Retinal pigment epithelial cell (primary cell): ENCODE measurements at places on chromosomes 7 and 10.

GRCh38 chr7:85065888-85066485 is 120.9 kb downstream of the SEMA3D start:
- DNase-seq, result peak; percentile 52

GRCh38 chr10:129740532-129741279 is 223.4 kb downstream of the EBF3 start:
- DNase-seq, result no peak

DNA sequence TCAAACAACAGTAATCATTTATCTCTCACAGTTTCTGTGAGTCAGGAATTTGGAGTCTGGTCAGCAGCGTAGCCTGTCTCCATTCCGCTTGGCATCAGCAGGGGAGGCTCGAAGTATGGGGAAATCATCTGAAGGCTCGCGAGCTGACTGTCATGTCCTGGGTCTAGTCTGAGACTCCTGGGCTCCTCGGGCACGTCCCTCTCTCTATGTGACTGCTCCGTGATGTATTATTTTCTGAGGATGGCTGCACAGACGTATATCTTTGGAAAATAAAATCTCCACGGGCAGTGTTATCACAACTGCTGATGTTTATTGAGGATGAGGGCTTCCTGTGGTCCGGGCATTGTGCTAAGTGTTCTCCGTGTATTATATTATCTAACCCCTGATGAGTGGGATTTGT is 23.3 kb upstream of the PCGF5 start:
- DNase-seq, result no peak

- no peak for DNase-seq
These were observed 153.7 kb downstream of the PRPF18 start for GRCh38 chr10:13740461-13740860.

DNA sequence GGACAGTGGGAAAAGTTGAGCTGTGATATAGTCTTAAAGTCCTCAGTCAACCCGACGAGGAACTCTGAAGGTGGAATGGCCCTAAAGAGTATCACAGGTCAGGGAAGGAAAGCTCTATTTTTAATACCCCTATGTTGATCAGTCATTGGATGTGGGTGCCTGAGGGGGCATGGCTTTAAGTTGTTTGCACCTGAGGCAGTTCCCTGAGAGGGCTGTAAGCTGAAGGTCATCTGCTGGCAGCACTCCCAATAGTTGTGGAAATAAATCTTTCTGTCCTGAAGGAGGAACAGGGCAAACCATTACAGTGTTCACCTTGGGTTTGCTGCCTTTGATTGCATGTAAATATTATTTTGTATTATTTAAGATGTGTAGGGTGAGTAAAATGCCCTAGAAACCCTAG is 17.8 kb upstream of the C1GALT1 start:
- DNase-seq, result no peak

DNA sequence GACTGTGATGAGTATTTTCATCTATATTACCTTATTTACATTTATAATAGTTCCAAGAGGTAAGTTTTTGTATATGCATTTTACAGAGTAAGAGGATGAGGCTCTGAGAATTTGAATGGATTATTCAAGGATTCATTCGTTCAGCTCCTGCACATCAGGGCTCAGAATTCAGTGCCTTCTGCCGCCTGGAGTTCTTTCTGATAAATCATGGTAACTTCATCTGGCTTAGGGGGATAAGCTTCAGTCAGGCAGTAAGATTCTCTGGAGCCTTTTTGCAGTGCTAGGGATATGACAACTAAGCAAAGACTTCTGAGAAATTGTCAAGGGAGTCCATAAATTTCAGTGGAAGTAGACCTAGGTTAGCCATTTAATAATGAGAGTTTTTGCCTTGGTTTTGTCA is 668.6 kb downstream of the NRG3 start:
- no peak for DNase-seq

GRCh38 chr7:49060743-49061142 is 136.4 kb downstream of the CDC14C start:
- no peak for DNase-seq

GRCh38 chr10:33950206-33950605 is 615.7 kb upstream of the NRP1 start:
- no peak for DNase-seq

GRCh38 chr7:131521651-131522163 is 34.7 kb downstream of the PODXL start:
- peak; percentile 33 for DNase-seq

- no peak for DNase-seq
These were observed 43.3 kb downstream of the C10orf120 start for GRCh38 chr10:122656308-122656705.

DNA sequence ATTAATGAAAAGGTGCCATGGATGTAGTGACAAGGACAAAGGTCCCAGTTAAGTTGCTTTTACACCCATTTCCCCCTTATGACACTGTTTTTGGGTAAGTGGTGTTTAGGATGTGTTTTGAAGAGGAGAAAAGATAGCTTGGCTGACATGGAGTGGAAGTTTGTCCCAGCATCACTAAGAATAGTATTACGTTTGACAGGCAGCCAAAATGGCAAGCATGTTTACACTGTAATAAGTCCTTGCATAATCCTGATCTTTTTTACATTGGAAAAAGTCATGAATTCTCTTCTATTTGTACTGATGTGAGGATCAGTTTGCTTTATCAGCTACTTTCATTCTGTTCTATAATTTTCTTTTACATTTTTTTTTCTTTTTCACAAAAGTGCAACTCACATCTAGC is 137.8 kb downstream of the CHRM2 start:
- DNase-seq, result no peak

GRCh38 chr10:12914111-12914510 is 87.4 kb downstream of the CCDC3 start:
- DNase-seq, result no peak

GRCh38 chr7:55774327-55775050 is 88.1 kb downstream of the SEPTIN14 start:
- no peak for DNase-seq

DNA sequence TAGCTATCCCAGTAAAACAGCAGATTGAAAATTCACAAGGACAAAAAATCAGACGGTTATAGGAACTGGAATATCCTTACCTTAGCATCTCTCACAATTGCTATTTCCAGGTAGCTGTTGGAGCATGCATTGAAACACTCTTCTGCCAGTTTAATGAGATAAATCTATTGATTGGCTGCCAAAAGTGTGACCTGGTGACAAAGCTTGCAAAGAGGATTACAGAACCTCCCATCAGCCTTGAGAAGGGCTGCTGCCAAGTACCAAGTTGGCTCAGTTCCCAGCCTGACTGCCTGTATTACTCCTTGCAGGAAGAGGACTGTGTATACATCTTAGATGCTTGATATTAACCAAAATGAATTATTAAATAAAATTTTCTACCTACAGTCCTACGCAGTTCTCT is 5.1 kb downstream of the PRLHR start:
- peak; percentile 88 for DNase-seq

GRCh38 chr10:74255214-74255613 is 104.2 kb downstream of the ADK start:
- DNase-seq, result no peak

GRCh38 chr10:100076750-100077149 is 4.9 kb downstream of the CPN1 start:
- DNase-seq, result no peak

DNA sequence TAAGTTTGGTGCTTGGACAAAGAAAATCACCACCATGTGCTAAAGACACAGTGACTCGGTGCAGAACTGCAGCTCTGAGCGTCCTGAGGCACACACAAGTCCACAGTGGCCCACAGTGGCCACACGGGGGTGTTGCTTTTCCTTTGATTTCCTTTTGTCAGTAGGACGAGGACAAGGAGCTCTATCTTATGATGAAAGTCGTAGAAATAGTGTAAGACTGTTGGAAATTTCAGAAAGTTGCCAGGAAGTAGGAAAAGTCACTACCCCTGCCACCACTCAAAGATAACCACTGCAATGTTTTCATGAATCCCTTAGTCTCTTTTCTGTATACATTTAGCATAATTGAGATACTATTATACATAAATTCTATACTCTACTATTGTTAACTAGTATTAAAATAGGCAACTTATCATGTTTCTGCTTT is 146.0 kb downstream of the TNS3 start:
- no peak for DNase-seq

- DNase-seq, result no peak
These were observed 22.7 kb downstream of the YKT6 start for GRCh38 chr7:44223362-44224079.
